RCC 7860 (cell line): ENCODE measurements at places on chromosomes 7 and 10.

GRCh38 chr7:112889834-112890438 lies 99.7 kb upstream of the TMEM168 start:
- DNase-seq = no peak

DNA sequence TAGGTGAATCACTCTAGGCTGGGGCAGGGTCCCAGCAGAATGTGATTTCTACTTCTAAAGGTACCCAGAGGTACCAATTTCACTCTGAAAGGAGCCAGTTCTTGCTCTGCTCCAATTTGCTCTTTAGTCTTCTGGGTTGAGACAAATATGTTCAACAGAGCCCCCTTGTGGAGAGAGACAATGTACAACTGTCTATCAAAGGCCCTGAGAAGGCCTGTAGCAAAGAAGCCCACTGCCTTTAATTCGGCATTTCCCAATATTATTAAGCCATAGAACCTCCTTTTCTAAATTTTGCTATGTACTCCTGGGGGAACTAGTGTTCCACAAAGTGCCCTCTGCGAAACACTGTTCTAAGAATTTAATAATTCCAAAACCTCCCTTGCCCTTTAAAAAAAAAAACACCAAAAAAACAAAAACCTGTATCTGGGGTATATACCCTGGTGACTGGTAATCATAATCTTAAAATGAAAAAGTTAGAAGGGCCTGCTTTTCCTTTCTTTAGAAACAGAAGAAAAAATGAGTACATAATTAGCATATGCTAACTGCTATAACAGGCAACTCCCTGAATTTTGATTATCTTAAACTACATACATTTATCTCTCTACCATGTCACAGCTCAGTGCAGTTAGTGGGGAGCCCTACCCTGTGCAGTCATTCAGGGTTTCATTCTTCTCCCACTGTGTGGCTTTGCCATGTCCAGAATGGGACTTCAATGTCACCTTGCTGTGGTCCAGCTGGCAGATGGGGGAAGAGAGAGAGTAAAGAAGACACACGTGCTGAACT lies 160.9 kb upstream of the BMPER start:
- no peak for DNase-seq

GRCh38 chr7:107898997-107899594 lies 8.1 kb downstream of the DLD start:
- DNase-seq = no peak

DNA sequence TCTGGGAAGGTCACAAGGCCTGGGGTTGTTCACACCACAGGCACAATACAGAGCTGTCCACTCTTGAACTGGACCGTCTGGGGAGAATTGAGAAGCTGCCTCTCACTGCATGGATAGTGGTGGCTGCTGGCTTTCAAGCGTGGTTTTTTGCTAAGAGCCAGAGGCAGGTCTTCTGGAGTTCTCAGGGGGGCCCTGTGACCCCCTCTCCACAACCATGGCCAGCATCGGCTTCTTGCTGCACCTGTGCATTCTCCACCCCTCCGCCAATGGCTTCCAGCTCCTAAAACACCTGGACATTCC lies 140.3 kb downstream of the ADCY1 start:
- DNase-seq = no peak

GRCh38 chr7:77661816-77662215 lies 34.4 kb upstream of the RSBN1L start:
- DNase-seq = no peak

DNA sequence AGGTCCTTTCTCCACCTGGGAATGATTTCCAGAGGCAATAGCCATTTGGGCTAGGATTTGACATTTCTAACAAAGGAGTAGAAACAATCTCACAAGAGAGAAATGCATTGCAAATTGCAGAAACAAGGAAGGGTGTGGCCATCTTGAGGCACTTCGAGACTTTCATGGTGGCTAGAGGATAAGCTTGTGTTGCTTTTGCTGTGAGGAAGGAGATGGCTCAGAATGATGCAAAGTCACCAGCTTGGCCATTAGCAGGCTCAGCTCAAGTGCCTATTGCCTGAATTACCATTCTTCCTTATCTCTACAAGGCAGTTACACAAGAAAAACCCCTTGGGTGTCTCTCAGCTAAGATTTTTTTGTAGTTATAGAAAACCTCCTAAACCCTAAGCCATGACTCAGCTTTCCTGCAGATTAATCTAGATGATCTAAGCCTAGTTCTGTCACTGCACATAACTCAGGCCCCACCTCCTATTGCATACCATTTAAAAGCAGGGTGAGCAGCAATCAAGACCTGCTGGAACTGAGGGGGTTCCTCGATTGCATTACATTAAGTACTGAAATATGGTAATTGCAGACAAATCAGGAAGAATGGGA lies 683.1 kb downstream of the NRG3 start:
- peak; percentile 34 for DNase-seq

- no peak for DNase-seq
Observed at GRCh38 chr7:139650429-139651100, 127.1 kb downstream of the CLEC2L start.

DNA sequence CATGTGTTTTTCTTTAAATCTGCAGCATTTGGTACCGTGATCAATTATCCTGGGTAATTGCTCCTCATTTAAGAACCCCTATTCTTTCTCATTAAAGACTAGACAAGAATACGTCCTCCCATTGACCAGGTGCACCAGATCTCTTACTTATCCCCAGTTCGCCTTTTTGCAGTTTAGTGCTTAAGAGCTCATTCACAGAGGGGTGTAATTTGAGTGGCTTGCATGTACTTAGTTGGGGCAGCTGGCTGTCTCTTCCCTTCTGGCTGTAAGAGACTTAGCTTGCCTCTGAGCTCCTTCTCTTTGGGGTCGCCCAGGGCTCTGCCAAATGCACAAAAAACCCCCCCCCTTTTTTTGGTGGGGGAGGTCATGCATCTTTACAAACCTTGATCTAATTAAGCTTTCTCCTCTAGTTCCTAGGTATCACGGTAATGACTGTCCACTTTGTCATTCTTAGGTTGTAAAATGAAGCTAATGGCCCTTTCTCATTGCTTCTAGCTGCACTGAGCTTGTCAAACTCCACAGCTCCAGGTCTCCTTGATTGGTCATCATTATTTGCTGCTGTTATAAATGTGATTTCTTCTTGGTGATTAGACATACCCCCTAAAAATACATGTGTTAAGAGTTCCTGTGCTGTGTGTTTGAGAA lies 26.3 kb downstream of the GAD2 start:
- no peak for DNase-seq

DNA sequence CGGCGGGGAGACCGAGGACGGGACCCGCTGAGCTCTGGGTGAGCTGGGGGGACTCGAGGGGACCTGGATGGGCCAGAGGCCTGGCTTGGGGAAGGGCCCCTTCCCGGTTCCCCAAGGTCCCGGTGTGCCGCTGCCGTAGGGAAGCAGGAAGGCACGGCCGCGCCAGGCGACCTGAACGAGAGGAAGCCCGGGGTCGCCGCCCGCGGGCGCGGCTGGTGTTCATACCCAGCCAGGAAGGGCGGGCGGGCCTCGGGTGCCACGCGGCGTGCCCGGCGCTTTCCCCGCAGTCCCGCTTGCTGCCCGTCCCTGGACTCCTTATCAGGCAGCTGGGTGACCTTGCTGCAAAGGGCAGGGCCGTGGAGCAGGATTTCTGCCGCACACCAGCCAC lies 38.0 kb downstream of the ZNF777 start:
- DNase-seq = no peak

GRCh38 chr7:143046426-143046851 lies 5.7 kb upstream of the OR6V1 start:
- DNase-seq = no peak

DNA sequence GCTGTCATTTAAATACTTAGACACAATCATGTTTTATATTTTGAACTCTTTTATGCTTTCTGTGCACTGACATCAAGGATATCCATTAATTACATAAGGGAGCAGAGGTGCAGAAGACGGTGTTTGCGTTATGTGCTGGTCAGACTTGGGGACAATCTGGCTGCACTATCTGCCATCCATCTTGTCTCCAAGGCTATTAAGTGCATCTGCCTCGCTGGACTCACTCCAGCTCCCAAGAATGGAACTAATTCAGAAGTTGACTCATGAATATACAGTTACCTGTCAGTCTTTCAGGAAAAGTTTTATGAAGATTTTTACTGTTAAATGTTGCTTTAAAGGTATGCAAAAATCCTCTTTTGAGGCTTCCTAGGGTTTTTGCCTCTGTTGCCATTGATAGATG lies 391.0 kb downstream of the SUGCT start:
- DNase-seq = no peak

DNA sequence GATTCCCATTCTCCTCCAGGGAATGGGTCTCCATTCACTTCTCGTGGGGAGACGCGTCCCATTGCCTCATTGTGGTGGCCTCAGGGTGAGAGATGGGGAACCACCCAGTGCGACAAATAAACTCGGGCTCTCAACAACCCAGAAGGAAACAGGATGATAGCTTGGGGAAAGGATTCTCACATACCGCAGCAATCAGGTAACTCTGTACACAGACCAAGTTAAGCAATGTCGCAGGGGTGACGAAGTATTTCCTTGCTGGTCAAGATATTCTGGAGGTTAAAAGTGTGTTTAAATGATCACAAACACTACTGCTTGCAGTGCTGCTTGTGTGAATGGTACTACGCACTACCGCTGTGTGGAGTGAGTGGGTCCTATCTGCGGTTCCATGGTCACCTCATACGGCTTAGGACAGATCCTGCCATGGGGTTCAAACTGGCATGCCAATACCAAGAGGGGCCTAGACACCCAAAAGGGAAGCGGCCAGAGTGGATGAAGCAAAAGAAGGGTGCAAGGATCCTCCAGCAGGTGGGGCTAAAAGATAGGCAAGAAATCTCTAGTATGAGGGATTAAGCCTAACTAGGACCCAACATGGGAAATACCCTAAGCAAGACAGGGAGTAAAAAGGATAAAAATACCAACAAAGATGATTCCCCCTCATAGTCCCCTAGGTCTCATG lies 143.8 kb upstream of the TMEM106B start:
- DNase-seq = peak; percentile 16

DNA sequence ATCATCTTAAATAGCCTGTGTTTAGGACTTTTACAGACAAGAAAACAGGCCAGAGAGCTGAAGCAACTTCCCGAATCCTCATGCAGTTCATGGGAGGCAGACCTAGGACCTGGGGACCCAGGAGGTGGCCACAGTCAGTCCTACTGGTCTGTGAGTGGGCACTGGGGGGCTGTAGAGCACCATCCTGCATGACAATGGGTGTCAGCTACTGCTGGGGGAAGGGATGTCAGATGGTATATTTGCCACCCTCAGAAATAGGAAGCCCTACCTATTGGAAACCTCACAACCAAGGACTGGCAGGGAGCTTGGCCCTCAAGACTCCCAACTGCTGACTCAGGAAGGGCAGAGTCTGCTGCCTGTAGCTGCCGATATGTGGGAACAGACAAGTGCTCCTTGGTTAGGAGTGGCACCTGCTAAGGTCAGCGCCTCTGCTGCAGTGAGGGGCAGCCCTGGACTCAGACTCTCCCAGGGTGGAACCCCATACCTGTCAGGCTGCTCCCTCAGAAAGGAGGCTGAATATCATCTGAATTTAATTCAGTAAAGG lies 29.7 kb downstream of the OGDH start:
- no peak for DNase-seq

DNA sequence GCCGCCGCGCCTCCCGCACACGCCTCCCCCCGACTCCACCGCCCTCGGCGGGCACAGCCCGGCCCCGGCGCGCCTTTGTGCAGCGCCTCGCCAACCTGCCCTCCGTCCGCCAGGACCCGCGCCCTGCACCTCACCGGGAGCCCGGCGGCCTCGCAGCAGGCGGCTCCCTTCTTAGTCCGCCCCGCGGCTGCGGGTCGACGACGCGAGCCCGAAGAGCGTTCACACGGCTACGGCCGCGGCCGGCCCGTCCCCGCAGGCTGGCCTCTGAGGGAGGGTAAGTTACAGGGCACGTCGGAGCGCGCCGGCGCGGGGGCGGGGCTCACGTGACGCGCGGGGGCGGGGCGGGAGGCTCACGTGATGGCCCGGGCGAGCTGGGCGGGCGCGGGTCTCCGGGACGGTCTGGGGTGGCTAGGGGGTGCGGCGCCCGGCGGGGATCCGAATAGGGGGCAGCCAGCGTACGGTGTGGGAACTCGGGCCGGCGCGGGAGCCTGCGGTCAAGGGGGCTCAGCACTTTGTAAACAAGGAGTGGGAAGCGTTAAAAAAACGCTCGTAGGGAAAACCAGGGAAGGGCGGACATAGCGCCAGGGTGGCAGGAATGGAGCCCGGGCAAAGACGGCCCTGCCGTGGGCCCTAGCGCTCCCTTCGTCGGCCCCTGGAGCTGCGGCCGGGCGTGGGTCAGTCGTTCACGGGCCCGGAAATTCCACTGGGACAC lies at the start of gene ARHGAP12:
ARHGAP12 (minus strand) TSS at position 283 of the 712 bp plus-strand sequence. CDS start 19,976 bp downstream, outside the sequence.
- peak; percentile 54 for DNase-seq

GRCh38 chr7:90897961-90898469 lies 301.9 kb downstream of the CDK14 start:
- no peak for DNase-seq

DNA sequence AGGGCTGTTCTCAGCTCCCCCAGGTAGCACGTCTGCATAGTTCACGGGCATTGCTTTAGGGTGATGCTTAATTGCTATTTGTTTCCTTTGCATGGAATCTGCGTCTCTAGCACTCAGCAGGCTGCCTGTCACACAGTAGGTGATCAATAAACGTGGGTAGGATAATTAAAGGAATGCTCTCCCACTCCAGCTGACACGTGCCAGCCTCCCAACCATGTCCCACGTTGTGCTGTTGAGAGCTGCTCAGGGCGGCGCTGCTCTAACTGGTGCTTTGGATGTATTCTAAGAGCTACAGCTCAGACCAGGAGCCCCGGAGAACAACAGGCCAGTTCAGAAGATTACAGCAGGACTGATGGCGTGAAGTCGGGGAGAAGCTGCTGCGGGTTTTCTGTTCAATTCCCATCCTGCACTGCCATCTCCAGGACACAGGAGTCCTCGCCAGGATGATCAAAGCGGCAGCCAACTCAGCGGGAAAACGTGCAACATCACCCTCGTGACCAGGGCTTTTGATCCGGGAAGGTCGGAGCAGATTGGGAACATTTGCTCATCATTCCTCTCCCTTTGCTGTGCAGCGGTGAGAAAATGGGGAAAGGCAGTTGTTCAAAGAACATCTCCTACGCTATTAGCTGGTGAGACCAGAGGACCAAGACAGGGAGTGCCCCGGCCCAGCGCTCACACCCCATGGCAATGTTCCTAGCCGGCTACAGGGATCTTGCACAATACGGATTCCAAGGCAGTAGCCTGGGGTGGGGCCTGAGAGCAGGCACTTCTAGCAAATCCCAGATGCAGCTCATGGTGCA lies 50.5 kb upstream of the FOXK1 start:
- peak; percentile 70 for DNase-seq
